NCI-H510A treated with DMSO at 0.1 percent for 48 hours (cell line): ENCODE measurements at places on chromosomes 7 and 10.

DNA sequence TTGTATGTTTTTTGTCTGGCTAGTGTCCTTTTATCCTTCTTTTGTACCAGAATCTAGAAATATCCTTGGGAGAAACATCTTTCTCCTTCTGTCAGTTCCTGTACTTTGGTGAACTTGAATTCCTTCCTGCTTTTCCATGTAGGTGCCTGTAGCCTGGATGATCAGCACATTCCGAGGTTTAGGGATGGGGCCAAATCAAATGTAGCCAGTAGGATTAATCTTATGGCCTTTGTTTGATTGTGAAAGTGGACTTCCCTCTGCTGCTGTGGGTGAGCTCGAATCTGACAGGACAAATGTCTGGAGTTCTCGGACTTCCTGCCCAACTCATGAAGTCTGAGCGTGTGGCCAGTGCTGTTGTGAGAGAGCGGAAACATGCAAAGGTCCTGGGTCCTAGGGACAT, 33.2 kb upstream of the NAMPT start:
- DNase-seq = no peak

GRCh38 chr7:119713606-119714005, 559.4 kb upstream of the KCND2 start:
- DNase-seq = no peak

DNA sequence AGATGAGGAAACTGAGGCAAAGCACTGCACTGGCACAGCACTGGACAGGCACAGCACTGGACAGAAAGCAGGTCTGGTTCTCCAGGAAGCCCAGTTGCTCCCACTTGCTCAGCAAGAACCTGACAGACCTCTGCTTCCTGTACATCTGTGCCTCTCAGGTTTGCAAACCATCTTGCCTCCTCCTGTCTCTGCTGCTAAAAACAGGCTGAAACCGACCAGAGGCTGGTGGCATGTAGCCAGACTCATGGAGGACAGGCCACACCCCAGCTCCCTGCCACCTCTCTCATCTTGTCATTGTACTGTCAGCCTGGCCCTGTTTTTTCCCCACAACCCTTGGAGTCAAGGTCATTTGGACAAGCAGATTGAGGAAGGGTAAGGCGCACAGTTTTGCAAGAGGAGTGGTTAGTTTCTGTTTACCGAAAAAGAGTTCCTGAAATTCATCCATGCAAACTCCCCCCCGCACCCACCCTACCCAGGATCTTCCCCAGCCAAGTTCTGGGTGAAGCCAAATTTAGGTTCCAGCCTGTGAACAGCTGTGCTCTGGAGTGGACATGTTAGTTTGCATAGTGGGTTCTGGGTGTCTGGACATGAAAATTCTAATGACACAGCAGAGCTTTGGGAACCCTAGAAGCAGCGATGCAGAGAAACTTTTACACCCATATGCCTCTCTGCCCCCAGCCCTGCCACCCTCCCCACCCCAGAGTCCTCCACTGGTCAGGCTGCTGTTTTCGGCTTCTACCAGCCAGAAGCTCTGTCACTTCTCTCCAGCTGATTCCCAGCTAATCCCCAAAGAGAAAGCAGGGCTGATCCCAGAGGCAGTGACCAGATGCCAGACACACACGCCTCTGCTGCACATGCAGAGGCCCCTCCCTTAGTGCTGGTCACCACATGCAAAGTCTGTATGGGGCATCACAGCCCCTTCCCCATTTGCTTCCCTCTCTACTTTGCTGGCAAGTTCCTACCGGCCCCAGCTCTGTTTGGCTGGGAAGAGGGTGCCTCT, 8.5 kb upstream of the C10orf105 start:
- DNase-seq = peak; percentile 23

GRCh38 chr7:135828604-135829003, 80.0 kb upstream of the FAM180A start:
- no peak for DNase-seq

- no peak for DNase-seq
These were observed 1.9 kb upstream of the ARL4A start for GRCh38 chr7:12685550-12685949.

DNA sequence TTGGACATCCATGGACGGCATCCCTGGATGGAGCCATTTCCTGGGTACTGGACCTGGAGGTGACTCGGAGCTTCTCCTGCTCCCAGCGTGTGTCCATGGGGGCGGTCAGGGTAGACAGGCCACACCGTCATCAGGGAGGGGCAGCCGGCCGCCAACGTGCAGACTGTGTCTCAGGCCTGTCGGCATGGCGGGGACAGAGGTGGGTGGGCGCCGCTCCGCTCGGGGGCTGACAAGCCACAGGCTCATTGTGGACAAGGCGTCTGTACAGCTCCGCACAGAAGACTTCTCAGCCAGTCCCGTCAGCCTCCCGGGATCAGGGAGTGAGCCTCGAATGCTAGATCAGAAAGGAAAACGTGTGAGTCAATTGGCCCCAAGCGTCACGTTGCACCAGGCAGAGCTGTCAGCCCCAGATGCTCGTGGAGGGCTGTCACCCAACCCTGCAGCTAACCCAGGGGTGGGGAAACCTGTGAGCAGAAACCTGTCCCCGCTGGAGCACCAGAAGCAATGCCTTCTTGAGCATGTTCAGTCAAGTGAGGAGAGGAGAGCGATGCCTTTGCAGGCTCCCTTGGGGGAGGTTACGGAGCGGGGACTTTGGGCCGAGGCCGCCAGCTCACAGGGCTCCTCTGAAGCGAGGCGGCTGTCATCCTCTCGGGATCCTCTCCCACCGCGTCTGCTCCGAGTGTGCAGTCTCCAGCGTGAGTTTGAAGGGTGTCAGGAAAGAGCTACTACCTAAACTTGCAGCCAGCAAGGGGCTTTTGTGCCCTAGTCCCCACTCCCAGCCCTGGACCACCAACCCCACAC, 16.0 kb upstream of the DPYSL4 start:
- no peak for DNase-seq

DNA sequence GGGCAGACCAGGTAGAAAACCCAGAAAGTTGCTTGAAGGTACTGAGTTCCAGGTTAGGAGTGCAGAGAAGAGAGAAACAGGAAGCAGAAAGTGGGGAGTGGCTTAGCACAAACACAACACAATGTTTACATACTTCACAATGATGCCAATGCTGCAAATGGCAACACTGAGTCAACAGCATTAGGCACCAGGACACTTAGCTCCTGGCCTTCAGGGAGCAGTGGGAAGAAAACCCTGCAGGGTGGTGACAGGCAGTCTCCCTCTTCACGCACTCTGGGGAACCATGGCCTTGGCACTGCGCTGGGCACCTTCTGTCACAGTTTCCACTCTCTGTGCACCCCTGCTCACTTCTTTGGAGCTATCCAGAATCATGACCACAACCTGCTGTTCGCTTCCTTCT, 7.3 kb downstream of the ICA1 start:
- peak; percentile 40 for DNase-seq

DNA sequence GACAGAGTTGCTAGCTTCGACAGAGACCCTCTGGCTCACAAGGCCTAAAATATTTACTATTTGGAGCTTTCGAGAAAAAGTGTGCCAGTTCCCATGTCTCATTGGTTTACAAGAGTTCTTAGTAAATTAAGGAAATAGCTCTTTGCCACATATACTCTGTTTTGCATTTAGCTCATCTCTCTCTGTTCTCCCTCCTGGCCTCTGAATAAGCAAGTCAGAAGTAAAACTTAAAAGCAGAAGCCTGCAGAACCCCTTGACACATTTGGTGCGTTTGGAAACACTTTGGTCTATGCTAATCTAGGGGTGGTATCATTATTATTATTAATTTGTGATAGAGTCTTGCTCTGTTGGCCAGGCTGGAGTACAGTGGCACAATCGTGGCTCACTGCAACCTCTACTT, 6.4 kb downstream of the CARD11 start:
- DNase-seq = no peak

- no peak for DNase-seq
These were observed 16.4 kb upstream of the NDUFA5 start for GRCh38 chr7:123573896-123574467.

GRCh38 chr10:64379898-64380297, 858.7 kb downstream of the REEP3 start:
- no peak for DNase-seq

DNA sequence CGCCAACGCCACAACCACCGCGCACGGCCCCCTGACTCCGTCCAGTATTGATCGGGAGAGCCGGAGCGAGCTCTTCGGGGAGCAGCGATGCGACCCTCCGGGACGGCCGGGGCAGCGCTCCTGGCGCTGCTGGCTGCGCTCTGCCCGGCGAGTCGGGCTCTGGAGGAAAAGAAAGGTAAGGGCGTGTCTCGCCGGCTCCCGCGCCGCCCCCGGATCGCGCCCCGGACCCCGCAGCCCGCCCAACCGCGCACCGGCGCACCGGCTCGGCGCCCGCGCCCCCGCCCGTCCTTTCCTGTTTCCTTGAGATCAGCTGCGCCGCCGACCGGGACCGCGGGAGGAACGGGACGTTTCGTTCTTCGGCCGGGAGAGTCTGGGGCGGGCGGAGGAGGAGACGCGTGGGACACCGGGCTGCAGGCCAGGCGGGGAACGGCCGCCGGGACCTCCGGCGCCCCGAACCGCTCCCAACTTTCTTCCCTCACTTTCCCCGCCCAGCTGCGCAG, 424 bp downstream of the EGFR start:
- DNase-seq = peak; percentile 47

DNA sequence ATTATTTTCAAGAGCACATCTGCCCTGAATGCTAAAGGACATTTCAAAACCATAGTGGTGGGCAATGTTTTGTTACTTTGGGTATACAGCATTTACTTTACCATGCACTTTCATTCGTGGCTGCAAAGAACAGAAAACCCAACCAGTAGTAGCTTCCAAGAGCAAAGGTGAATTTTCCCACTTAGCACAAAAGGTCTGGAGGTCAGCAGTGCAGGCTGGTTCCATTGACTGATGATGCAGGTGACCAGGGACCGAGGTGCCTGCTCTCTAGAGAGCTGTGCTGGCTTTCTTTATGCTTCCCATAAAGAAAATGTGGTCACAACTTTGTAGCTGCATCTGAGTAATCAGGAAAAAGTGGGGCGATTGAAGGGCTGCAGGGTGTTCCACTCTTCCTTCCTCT, 240.0 kb downstream of the BICC1 start:
- no peak for DNase-seq

DNA sequence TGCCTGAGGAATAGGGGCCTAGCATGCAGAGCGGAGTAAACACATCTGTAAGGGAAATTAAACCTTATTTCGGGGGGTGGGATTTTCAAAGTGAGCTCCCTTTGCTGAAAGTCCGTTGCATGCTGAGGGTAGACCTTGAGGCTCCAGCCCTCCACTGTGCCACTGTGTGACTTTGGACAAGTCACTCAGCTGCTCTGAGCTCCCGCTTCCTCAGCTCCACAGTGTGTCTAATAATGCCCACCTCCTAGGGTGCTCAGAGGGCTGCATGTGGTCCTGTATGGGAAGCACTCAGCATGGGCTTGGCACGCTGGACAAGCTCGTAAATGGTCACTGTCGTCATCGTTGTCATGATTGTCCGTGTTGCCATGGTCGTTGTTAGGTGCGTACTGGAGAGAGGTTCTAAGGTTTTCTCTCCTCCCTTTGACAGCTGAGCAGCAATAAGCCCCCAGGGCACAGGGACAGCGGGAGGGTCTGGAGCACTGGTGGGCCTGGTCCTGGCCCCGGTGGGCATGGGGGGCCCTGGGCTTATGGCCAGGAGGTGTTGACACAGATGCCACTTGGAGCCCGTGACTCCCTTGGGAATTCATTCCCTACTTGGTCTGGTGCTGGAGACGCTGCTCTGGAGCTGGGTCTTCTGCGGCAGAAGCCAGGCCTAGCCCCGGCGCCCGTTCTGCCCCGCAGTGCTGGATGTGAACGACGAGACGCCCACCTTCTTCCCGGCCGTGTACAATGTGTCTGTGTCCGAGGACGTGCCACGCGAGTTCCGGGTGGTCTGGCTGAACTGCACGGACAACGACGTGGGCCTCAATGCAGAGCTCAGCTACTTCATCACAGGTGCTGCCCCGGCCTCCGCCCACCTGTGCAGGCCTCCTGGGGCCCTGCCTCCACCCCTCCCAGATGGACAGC, 13.1 kb downstream of the C10orf105 start:
- no peak for DNase-seq

GRCh38 chr7:87344446-87344845, 1.0 kb upstream of the CROT start:
- no peak for DNase-seq

DNA sequence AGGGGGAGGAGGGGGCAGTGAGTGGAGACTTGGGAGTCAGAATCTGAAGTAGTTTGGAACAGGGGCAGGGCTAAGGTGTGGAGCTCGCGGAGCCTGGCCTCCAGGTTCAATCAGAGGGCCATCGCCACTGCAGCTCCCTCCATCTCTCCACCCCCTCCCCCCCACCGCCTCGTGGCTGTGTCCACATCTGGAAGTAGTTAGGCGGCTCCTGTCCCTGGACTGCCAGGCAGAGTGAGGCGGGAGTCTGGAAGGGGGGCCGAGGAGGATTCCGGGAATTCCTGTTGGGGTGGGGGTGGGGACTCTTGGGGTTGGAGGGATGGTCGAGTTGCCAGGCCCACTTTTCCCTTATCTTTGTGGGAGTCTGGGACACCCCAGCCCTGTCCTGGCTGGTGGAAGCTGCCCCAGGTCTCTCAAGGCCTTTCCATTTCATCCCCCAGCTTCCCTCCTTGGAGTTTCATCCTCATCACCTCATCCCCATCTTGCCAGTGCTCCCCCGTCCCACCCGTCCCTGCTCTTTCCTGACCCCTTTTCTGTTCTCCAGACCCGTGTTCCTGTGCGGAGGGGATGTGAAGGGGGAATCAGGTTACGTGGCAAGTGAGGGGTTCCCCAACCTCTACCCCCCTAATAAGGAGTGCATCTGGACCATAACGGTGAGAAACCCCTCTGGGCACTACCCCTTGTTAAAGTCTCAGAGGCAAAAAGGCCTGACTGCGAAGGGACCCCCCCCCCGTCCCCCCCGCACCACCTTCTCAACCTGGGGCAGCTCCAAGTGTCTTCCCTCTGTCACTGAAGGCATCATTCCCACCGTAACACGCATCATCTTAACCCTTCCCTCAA, 944 bp downstream of the PCOLCE start:
- no peak for DNase-seq

GRCh38 chr7:42222125-42222524, 14.9 kb downstream of the GLI3 start:
- DNase-seq = no peak

DNA sequence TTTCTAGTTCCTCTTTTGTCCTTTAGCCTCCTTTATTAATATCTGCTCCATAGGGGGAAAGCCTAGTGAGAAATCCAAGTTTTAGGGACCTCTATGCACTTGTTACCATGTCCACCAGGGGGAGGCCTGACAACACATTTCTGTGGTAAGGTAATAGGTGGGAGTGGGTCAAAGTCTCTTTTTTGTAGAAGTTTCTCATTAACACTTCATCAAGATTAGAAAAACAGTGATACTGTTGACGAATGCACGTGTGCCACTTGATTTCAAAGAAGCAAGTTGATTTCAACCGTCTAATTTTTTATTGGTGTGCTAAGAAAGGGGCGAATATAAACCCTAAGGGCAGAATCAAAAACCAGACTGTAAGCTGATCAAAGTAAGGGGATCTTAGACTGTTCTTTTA, 30.6 kb downstream of the CISD1 start:
- peak; percentile 47 for DNase-seq

GRCh38 chr7:26513948-26514347, 222.3 kb downstream of the SNX10 start:
- DNase-seq = no peak

GRCh38 chr10:43249151-43249961, 17.5 kb downstream of the RASGEF1A start:
- DNase-seq = no peak

- no peak for DNase-seq
These were observed 23.3 kb upstream of the CELF2 start for GRCh38 chr10:10994360-10994759.

- DNase-seq = no peak
These were observed 87.7 kb downstream of the GRB10 start for GRCh38 chr7:50695026-50695425.
